ENCODE measurements at places on chromosomes 6 and 20.

DNA sequence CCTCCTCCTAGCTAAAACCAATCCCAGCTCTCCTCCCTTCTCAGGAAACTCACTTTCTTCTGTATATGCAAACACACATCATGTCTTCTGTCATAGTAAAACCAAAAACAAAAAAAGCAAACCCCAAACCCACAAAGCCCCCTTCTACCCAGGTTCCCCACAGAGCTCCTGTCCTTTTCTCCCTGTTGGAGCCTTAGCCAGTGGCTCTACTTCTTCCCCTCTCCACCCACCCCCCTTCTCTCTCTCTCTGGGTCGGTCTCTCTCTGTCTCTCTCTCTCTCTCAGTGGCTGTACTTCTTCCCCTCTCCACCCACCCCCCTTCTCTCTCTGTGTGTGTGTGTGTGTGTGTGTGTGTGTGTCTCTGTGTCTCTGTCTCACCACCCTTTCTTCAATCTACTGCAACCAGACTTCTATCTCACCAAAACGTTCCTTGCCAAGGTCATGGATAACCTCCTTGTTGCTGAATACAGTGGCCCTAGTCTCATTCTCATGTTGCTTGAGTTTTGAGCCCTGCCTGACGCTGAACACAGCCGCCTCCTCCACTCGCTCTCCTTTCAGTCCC is 8.7 kb upstream of the OSER1 start:
- DNase-seq: no peak

GRCh38 chr6:87714093-87714842 is 12.2 kb upstream of the AKIRIN2 start:
- DNase-seq: no peak

GRCh38 chr20:47352332-47353238 is 3.9 kb downstream of the ZMYND8 start:
- DNase-seq: no peak

GRCh38 chr6:97978855-97979271 is 695.8 kb upstream of the MMS22L start:
- no peak for DNase-seq

GRCh38 chr6:14910692-14911547 is 334.9 kb upstream of the JARID2 start:
- DNase-seq: no peak

- peak; percentile 43 for DNase-seq
Observed at GRCh38 chr20:54199721-54200176, 8.1 kb upstream of the PFDN4 start.

GRCh38 chr6:9399916-9400315 is 964.6 kb upstream of the SLC35B3 start:
- DNase-seq: no peak

DNA sequence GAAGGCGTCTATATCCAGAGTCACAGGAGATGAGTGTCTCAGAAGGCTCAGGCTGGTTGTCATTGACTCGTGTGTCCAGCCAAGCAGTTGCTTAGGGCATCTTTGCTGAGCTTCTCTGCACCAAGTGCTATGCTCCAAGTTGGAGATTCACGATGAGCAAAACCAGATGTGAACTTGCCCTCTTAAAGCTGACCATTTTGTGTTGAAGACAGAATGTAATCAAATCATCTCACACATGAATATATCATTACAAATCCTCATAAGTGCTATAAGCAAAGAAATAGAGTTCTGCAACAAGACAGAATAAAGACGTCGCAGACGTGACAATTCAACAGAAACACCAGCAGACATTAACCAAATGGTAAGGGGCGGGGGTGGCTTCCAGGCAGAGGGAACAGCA is 103.9 kb downstream of the ALDH8A1 start:
- DNase-seq: no peak

DNA sequence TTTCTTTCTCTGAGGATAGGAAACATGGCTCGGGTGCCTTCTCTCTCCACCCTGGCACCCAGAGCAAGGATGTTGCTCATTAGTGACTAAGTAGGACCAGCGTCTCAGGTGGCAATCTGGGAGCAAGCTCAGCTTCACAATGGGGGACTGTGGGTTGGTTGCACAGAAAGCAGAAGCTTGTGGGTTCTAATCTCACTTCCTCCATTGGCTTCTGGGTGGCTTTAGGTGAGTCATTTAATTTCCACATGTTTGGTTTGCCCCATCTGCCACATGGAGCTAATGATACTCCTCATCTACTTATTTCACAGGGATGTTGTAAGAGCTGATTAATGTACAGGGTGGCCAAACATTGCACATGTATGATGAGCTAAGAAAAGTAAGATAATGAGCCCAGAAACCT is 54.8 kb upstream of the AKIRIN2 start:
- DNase-seq: peak; percentile 35

DNA sequence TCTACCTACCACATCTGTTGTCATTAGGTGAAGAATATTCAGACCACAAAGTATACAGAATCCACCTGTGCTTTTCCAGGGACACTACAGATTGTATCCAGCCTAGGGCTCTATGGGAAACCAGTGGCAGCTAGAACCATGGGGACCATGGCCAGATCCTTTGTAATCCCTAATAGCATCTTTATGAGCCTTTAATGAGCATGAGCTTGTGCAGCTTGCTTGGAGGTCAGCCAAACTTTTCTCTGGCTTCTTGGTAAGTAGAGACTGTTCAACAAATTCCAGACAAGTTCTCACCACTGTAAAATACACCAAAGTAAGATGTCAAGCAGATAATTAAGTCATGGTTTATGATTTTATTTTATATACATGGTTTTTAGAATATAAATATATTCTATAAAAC is 301.6 kb upstream of the ADGRB3 start:
- no peak for DNase-seq

- no peak for DNase-seq
Observed at GRCh38 chr20:10794765-10795164, 121.0 kb upstream of the JAG1 start.

GRCh38 chr20:59137532-59137931 is 26.1 kb upstream of the ZNF831 start:
- DNase-seq: no peak

DNA sequence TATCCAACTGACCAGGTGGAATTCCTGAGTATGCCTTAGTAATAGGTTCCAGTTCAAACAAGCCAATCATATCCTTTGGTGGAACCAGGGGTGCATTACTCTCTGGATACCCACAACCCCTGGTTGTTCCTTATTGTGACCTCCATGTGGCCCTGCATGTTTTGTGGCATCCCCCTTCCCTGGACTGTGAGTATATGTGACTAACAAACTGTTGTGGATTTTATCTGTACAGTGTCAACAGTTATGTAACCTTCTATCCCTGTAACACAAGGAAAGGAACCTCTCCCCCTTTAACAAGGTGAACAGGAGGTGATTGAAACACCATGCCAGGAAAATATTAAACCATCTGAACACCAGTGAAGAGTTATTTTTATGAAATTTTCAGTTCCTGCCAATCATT is 46.2 kb downstream of the MLIP start:
- DNase-seq: no peak

DNA sequence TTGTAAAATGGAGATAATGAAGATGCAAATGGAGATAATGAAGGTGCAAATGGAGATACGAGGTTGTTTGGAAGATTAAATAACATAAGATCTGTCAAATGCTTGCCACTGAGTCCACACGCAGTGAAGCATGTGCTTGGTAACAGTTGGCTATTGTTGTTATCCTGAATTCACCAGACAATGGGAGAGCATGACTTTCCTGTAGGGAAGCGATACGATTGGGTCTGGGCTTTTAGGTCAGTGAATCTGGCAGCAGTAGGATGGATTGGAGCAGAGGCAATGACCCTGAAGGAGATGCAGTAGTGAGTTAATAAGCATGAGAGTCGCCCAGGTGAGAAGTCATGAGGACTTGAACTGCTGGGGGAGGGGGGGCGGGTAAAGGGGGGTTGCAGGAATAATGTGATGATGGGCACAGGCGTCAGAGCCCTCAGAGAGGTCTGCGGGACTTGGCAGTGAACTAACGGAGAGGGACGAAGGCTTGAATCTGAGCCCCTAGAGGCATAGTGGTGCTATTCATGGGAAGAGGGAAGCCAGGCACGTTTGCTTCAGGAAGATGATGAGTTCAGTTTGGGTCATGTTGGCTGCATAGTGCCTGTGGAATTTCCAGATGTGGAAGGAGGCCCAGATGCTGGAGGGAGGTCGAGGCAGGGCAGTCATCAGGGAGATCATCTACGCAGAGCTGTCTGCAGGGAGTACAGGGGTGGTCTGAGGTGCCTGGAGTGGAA is 55.4 kb downstream of the ZDHHC14 start:
- no peak for DNase-seq

DNA sequence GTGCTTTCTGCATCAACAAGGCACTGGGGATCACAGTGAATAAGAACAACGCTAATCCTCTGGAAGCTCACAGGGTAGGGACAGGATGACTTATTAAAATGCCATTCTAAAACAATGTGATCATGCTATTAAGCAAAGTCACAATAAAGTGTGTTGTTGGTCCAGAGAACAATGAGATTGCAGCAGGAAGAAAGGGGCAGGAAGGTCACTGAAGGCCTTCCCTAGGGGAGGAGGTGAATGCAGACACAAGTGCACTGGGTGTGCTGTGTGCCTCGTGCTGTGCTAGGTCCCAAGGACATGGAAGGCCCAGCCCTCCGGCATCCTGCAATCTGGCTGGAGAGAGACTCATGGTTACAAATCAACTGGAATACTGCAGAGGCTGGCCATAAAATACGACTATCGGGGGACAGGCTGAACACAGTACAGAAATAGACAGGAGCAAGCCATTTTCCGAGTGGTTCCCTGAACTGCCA is 55.7 kb downstream of the LYRM4 start:
- no peak for DNase-seq

DNA sequence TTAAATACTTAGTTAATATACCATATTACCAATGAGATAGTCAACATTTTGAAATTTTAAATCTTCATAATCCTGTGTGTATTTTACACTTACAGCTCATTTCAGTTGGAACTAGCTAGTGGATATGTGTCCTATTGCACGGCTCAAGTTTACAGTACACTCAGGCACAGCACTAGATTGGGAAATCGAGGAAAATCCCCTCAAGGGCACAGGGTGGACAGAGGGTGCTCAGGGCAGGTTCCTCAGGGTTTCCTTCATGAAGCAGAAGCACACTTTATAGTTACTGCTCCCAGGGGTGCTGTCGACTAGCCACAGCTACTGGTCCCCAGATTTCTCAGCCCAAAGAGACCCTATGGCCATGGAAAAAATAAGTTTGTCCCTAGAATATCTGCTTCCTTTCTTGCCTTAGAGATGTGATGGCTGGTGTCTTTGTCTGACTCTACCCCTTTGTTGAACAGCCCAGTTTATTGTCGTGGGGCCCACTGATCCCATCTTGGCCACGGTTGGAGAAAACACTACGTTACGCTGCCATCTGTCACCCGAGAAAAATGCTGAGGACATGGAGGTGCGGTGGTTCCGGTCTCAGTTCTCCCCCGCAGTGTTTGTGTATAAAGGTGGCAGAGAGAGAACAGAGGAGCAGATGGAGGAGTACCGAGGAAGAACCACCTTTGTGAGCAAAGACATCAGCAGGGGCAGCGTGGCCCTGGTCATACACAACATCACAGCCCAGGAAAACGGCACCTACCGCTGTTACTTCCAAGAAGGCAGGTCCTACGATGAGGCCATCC is 1.5 kb downstream of the BTN2A1 start:
- no peak for DNase-seq

- no peak for DNase-seq
Observed at GRCh38 chr6:35730745-35731413, 6.0 kb upstream of the ARMC12 start.

DNA sequence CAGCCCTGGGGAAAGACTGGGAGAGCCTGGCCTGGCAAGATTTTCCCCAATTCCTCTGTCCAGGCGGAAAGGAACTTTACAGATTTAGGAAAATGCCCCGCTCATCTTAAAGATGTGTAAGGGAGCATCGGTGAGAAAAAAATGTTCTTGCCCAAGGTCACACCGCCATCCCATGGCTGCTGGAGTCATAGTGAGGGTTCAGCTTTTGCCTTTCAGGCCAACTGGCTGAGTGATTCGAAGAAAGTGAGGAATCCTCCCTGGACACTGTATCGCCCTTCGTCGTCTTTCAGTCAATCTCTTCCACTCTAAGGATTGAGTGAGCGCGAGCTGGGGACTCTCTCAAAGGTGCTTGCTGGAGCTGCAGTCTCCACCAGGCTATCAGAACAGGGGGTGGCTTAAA is 1.4 kb downstream of the WFDC2 start:
- DNase-seq: no peak

DNA sequence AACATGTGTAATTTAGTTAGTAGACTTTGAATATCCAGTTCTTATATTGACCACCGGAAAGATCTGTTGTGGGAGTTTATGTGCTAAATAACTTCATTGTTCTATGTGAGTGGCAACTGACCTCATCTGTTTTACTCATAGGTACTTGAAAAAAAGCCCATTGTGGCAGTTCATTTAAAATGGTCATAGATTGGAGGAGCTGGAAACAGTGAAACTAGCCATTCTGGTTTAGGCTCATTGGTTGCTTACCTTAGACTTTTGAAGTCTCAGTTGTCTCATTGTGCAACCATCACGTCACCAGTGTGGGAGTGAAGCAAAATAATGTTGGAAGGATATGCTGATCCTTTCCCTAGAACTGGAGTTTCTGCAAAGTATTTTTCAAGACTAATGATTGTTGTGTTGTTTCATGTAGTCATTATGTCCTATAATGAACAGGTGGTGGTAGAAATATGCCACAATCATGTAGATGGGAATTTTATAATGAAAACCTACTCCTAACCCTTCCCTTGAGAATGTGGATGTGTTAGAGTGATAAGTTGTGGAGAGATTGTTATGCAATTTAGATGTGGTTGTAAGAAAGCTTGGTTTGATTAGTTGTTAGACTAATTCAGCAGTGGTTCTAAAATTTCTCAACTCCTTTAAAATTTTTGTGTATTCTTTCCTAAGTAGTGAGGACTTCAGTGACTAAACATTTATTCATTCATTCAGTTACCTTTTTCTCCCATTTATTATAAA is 18.3 kb downstream of the DSP start:
- DNase-seq: no peak

GRCh38 chr6:39684790-39685488 is 40.3 kb downstream of the KIF6 start:
- no peak for DNase-seq

DNA sequence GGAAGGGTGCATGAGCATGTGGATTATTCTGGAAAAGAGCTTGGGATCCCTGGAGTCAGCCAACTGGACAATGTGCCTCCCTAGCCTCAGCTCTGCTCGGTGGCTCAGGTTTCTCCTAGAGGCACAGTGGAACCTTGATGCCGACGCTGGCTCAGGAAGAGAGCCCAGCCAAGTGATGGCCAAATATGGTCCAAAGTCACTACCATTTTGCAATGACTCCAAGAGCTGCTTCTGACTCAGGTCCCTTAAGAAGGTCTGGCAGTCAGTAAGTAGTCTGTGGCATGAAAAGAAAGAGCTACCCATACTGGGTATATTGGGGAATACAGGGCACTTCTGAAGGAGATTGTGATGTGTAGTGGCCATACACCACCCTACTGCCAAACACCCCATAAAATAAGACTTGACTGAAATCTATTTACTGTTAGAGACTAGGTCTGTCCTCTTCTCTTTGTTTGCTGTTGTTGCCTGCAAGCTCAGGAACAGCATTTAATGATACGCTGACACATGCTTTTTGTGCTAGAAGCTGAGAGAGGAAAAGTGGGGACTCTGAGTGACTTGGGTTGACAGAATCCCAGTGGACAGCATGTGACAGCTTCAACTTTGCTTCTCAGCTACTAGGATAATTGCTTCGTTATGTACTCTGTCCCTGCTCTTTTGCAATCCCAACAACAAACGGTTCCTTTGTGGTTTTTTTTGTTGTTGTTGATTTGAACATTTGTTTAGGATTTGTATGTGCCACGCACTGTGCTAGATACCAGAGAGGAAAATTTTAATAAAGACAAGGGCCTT is 30.3 kb upstream of the OGFRL1 start:
- DNase-seq: no peak

All from stimulated activated CD8-positive, alpha-beta memory T cell treated with anti-CD3 and anti-CD28 coated beads, Interleukin-15, amount 100 ng/mL, for 48 hours (primary cell).